ENCODE measurements at places on chromosomes 5 and 9.
A peak's percentile ranks its signal among the peaks of the same experiment; 100 is the strongest.

DNA sequence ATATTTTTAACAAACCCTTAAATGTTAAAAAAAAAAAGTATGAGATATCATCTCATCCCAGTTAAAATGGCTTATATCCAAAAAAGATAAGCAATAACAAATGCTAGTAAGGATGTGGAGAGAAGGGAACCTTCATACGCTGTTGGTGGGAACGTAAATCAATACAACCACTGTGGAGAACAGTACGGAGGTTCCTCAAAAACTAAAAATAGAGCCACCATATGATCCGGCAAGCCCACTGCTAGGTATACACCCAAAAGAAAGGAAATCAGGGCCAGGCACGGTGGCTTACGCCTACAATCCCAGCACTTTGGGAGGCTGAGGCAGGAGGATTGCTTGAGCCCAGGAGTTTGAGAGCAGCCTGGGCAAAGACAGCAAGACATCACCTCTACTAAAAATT is 3.0 kb downstream of the MTMR12 start:
- no peak for DNase-seq

DNA sequence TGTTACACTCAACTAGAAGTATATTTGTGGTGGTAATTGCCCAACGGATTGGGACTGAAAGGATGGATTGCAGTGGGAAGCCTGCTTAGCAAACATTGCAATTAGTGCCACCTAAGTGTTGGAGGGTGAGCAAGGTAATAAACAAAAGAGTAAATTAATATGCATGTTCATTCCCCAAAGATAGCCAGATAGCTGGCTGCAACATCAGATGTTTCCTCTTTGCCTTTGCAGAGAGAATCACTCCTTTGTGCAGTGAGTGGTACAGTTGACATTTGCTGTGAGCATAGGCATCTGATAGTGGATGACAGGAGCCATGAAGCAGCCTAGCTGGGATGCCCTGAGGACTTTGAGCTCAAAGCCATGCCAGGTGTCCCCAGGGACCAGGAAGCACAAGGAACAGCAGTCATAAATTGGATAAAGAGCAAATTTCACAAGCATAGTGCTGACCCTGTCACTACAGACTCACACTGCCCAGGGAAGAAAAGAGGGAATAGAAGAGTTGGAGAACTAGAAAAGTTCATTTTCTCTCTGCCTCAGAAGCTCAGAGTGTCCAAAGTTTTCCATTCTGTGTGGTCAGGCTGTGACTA is 336.1 kb upstream of the SLC30A5 start:
- no peak for DNase-seq

DNA sequence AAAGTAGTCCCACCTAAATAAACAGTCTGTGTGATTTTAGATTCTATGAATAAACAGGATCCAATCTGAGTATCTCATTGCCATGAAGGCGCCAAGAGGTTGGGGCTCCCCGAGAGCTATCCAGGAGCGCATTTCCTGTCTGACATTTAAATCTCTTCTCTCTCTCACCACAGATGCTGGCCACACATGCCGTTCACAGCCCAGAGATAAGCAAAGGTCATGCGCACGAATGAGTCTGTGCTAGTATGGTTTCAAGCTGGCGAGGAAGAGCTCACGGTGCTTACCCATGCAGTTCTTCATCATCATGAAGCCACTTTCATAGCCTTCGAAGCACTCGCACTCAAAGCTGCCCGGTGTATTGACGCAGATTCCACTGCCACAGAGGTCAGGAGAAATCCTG is 199.4 kb downstream of the FBN2 start:
- no peak for DNase-seq

- DNase-seq, result no peak
These were observed 16.5 kb upstream of the CACFD1 start for GRCh38 chr9:133443248-133443647.

GRCh38 chr9:120465685-120466407 is 114.1 kb downstream of the CDK5RAP2 start:
- no peak for DNase-seq

DNA sequence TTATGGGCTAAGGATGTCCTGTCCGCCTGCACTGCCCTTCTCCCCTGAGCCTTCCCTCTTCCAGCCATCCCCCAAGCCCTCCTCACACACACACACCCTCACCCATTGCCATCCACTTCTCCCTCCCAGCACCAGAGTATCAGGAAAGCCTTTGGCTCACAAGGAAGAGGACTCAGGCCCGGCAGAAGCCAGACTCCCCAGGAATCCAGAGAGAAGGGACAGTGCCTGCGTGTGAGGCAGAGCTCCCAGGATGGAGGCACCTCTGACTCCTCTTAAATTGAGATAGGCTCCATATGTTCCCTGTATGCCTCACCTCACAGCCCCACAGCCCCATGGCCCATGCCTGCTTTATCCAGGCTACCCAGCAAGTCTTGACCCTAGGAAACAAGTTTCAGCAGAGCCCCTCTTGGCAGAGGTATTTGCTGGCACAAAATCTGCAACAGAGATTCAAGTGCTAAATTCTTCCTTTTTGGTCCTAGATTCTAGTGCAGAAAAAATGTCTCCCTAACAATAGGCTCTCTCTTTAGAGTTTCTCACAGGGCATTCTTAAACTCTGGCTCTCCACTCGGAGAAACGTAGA is 761 bp downstream of the IL17B start:
- DNase-seq, result no peak

- no peak for DNase-seq
These were observed 1011.3 kb upstream of the WWC1 start for GRCh38 chr5:167280111-167280510.

DNA sequence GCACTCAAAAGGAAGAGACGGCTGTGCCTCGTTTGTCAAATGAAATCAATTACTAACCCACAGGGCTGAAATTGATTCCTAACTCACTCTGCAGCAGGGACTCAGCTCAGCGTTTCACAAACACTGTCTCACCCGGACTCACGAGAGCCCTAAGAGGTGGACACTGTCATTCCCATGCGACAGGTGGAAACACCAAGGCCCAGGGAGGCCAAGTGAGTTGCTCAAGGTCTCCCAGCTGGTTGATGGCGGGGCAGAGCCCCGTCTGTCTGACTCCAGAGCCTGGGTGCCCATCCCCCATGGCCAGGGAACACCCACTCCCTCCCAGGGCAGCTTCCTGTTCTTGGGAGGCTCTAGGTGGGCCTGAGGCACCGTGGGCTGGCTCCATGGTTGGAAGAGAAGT is 1.3 kb upstream of the PLPP7 start:
- DNase-seq, result no peak

DNA sequence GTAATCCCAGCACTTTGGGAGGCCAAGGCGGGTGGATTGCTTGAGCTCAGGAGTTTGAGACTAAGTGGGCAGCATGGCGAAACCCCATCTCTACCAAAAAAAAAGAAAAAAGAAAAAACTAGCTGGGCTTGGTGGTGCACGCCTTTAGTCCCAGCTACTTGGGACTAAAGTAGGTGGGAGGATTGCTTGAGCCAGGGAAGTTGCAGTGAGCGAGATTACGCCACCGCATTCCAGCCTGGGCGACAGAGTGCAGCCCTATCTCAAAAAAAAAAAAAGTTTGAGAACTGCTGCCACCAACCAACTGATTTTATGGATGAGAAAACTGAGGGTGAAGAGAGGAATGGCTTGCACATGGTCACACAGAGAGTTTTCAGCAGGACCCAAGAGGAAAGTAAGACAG is 175.1 kb downstream of the DOCK8 start:
- no peak for DNase-seq

DNA sequence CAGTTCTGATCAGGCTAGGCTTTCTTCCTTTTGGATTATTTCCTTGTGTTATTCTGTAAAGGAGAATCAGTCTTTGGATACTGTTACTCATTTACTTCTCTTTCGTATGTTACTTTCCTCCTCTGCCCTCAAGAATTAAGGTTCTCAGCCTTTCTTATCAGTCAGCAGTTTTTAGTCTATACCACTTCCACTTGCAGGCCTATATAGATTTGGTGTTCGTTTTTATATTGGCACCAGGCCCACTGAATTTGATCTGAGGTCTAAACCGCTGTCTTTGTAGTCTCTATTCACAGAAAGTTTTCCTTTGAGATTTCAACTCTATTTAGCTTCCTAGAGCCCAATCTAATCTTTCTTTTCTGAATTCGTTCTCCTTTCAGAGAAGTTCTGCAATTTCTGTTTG is 62.8 kb downstream of the ERBIN start:
- DNase-seq, result no peak

DNA sequence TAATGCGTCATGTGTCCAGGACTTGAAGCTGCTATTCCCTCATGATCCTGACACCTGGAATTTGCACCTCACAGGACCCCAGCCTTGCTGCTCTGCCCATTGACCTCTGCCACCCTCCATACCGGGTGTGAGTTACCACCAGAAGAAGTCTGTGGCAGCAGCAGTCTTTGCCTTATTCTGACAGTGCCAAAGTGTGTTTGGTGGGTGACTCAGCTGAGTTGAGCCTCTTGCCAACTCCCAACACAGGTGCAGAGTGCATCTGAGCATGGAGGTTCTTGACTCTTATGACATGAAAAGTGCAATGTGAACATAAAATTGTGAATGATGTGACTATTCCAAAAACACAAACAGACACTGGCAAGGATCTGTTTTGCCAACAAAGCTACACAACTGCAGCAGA is 1166.5 kb upstream of the CDH18 start:
- DNase-seq, result no peak

- peak; percentile 42 for DNase-seq
These were observed 25.6 kb upstream of the SMC2 start for GRCh38 chr9:104068546-104068945.

DNA sequence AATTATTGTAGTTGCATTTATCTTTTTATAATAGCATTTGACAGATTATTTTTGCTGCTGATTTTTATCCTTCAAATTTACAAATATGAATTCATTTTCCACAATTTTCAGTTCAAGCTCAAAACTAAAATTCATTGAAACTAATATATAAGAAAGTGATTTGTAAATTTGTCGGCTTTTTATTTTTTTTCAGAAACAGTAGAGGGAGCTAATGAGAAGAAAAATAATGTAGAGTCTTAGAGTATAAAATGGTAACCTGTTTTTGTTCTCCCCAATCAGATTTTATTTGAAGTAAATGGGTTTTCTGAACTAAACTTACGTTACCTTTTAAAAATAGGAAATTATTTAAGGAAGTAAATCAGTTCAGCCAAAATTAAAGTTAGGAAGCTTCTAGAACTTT is 19.2 kb downstream of the PRRC1 start:
- peak; percentile 35 for DNase-seq

GRCh38 chr5:73826301-73827105 is 200.5 kb downstream of the ARHGEF28 start:
- DNase-seq, result peak; percentile 85

DNA sequence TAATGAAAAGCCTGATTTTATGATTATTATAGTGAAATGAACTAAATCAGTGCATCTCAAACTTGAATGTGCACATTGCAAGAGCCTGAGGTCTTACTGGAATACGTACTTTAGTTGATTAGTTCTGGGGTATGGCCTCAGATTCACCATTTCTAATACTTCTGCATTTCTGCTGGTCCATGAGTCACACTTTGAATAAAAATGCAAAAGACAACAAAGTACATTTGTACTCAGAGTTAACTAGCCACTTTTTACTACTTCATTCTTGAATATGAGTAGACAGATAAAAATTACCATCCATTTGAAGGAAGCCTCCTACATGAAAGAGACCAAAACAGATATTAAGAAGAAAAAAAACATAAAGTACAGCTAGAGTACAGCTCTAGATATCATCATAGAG is 27.1 kb upstream of the PRR16 start:
- no peak for DNase-seq

DNA sequence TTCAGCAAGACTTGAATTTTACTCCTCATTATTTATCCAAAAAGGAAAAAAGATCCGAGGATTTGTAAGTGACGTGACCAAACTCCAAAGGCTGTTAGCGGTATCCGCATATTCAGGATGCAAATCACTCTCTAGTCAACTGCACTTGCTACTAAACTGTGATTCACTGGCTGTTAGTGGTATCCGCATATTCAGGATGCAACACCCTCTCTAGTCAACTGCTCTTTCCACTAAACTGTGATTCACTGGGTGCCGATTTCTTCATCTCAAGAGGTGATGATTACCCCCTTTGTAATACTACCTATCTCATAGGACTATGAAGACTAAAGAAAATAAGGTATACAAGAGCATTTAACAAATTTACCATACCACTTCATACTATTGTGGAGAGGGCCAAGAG is 5.7 kb downstream of the MAPKAP1 start:
- peak; percentile 31 for DNase-seq

DNA sequence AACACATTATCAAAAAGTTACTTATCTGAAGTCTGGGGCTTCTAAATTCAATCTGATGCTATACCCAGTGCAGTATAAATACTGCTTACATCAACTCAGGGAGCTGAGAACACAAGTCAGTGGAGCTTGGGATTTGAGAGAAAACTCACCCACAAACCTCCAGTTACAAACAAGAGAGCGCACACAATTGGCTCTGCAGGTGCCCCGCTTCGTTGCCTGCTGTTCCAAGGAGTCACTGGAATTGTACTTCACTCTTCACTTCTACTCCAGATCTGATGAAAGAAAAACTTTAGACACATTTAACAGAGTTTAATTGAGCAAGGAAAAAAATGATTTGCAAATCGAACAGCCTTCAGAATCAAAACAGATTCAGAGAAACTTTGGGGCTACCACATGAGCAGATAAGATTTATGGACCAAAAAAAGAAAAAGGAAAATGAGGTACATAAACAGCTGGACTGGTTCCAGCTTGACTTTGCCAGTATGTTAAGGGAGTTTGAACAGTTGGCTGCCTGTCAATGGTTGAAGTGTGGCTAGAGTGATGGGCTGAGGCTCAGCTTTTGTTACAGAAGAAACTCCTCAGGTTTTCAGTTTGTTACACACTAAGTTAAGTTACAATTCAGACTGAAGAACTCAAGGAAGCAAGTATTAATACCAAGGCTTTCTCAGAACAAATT is 156.6 kb downstream of the AOPEP start:
- no peak for DNase-seq

- peak; percentile 58 for DNase-seq
These were observed 943 bp downstream of the STING1 start for GRCh38 chr5:139481580-139482049.

DNA sequence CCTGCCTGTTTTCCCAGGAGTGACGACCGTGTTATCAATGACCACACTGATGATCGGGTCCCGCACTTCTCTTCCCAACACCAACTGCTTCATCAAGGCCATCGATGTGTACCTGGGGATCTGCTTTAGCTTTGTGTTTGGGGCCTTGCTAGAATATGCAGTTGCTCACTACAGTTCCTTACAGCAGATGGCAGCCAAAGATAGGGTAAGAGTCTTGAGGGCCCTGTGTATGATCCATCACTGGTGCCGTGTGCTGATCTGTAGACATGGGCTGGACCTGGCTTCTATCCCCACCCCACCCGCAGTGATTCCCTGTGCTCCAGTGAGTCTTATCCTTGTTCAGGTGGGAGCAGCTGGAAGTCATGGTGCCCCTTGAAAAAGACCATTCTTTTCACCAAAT is 26.0 kb downstream of the GABRP start:
- peak; percentile 32 for DNase-seq

DNA sequence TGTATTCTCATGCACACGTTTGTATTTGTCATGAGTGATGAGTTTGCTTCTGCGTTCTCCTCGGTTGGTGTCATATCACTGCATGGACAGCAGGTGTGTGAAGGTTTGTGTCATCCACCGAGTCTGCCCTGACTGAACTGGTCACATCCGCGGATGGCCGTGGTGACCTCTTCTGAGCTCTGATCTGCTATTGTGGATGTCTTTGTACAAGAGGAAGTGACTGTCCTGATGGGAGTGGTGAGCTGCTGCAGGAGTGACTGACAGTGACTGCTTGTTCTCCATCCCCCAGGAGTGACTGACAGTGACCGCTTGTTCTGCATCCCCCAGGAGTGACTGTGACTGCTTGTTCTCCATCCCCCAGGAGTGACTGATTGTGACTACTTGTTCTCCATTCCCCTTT is 69.9 kb downstream of the EHMT1 start:
- DNase-seq, result no peak

All from fibroblast of the aortic adventitia (primary cell).